ENCODE measurements at places on chromosomes 1 and 21.
A peak's percentile ranks its signal among the peaks of the same experiment; 100 is the strongest.

DNA sequence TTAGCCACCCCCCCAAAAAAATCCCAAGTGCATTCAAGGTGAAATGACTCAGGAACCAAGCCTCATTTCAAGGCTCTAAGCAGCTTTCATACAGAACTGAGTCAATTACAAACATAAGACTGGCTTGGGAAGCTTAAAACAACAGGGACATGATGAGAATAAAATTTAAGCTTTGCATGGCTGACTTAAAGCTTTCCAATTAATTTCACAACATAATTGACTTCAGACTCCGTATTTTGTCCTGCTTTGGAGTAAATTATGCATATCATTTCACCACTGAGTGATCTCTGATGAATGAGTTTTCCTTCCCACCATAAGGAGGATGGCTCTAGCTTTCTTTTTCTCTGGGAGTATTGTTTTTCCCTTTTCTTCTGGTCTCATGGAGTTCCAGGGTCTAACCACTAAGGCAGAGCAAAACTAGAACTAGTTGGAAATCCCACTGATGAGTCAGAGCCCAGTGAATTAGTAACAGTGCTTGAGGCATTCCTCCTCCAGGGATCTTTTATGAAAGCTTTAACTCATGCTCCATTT is 72.8 kb downstream of the XCL2 start:
- peak; percentile 95 for DNase-seq

DNA sequence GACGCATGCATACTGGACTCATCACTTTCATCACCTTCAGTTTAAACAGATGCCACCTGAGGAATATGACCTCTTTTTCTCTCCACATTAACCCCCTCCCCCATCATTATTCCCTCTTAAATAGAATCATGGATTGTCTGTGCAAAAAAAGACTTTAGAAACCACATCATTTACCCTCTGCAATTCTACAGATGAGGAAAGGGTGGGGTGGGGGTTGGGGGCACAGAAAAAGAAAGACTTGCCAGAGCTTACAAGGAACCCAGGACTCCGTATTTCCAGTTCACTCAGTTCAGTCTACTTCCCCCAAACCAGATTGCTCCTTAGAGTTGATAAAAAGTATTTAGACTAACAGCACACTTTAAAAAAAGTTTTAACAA is 26.2 kb upstream of the NFIA start:
- no peak for DNase-seq

GRCh38 chr1:59332983-59333382 is 36.1 kb downstream of the FGGY start:
- peak; percentile 73 for DNase-seq

- DNase-seq: no peak
These were observed 61.4 kb upstream of the BARHL2 start for GRCh38 chr1:90778486-90778885.

DNA sequence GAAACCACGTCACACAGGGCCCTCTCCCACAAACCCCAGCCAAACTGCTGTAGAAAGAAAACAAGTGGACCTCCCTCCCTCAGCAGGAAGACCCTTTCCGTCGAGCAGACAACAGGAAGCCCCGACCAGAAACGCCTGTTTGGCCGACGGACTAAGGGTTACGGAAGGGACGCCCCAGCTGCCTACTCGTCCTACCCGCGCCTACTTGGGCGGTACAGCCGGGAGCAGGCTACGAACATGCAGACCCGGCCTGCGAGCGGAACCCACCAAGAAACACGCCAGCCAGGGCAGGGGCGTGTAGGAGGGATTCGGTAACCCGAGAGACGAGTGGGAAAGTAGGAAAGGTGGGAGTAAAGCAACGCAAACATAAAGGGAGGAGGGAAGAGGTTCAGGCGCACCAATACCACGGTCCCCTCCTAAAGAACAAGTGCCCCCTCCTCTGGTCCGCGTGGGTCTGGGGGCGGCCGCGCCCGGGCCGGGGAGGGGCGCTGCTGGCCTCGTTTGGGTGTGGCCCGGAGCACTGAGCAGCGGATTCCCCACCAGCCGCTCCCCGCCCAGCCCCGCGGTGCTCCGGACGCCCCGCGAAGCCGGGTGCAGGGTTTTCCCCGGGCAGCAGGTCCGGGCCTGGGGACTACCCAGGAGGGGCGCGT is 450 bp downstream of the S100A10 start:
- DNase-seq: peak; percentile 44

DNA sequence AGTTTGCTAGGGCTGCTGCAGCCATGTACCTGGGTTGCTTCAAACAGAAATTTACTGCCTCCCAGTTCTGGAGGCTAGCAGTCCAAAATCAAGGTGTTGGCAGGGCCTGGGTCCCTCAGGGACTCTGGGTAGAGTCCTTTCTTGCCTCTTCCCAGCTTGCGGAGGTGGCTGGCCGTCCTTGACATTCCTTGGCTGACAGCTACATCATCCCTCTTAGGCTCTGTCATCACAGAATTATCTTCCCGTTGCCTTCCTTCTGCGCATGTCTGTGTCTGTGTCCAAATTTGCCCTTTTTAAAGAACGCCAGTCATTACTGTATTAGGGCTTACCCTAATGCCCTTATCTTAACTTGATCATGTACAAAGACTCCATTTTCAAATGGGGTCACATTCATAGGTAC is 37.6 kb upstream of the PGBD5 start:
- no peak for DNase-seq

DNA sequence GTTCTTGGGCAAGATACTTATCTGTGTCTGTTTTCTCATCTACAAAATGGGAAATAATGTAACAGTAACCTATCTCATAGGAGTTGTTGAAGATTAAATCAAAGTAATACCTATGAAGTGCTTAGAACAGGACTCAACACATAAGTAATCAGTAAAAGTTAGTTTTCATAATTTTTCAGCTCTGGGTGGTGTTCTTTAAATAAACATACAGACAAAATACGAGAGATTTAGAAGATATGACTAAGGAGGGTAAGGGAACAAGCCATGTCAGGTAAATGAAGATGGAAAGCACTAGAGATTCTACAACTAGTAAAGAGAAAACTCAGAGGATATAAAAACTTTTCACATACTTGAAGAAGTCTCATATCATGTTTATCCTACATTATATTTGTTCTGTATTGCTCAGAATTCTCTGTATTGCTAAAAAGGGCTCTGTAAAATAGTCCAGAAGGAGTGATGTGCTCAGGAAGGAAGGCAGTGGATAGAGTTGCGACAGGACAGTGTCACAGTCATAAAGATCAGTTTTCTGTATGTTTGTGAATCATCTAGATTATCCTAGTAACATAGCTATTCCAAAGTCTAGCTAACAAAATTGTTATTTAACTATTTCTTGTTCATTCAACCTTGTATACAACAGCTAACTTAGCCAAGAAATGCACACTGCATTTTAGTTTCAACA is 16.0 kb downstream of the LIN9 start:
- no peak for DNase-seq

- peak; percentile 84 for DNase-seq
These were observed 235.4 kb downstream of the TPR start for GRCh38 chr1:186139701-186140100.

DNA sequence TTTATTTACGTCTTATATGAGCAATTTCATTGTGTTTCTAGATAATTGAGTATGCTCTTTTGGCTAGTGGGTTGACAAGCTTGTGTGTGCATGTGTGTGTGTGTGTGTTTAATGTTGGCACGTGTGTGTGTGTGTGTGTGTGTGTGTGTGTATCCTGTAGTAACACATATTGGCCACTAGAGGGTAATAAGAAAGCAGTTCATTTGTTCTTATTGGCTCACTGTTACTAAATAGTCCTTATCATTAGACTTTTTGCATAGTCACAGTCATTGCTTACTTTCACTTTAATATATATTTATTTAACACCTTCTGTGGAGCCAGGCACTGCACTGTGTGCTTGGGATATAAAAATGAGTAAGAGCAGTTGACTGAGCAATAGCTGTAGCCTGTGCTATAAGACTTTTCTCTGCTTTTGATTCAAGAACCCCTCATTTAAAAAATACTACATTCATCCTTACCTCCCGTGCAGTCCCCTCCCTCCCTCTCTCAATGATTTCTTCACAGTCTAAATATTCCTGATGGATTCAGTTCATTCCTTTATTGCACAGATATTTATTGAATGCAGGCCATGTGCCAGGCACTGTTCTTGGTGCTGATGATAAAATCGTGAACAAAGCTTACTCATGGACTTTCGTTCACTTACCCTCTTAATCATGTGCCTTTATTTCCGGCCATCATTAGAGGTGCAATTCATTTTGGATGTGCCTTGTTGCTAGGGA is 96.7 kb downstream of the DYRK1A start:
- DNase-seq: peak; percentile 70

DNA sequence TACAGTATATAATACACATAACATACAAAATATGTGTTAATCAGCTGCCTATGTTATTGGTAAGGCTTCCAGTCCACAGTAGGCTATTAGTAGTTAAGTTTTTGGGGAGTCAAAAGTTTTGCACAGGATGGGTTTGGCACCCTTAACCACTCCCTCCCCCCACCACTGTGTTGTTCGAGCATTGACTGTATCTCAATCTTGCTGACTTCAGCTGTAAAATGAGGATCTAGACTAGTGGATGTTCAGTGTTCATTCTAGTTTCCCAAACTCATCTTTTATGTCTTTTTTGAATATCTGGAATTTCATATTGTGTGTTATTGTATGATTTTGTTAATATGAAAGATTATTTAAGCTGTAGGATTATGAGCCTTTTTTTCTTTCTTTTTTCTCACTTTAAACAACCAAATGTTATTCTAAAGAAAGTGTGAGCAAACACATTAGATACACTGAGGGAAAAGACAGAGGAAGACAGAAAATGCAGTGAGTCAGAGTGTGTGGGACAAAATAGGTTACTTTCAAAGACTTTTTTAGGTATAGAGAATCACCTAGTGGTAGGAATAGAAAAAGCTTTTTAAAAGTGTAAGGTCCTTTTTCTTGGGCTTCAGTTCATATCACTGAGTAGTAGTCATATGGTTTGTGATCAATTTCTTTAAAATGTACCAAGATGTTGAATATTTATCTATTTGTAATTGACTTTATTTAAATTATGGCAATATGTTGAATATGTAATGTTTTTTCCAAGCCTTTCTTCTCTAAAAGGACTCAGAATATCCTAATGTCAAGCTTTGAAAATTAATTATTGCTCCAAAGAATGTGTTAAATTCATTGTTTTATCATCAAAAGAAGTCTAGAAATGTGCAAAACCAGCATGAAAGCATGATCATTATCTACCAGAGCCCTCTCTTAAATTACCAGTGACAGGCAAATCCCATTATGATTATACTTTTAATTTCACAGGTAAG is 17.9 kb upstream of the CENPF start:
- peak; percentile 76 for DNase-seq

- DNase-seq: peak; percentile 71
These were observed 9.0 kb upstream of the FAM131C start for GRCh38 chr1:16082283-16083038.
